Activated naive CD8-positive, alpha-beta T cell treated with anti-CD3 and anti-CD28 coated beads, Interleukin-2, amount 10 ng/mL, durations not matched to agents 7 days and 5 days (primary cell): ENCODE measurements at places on chromosomes 11 and 22.

GRCh38 chr11:46554213-46555147, 39.3 kb downstream of the AMBRA1 start:
- DNase-seq = no peak

DNA sequence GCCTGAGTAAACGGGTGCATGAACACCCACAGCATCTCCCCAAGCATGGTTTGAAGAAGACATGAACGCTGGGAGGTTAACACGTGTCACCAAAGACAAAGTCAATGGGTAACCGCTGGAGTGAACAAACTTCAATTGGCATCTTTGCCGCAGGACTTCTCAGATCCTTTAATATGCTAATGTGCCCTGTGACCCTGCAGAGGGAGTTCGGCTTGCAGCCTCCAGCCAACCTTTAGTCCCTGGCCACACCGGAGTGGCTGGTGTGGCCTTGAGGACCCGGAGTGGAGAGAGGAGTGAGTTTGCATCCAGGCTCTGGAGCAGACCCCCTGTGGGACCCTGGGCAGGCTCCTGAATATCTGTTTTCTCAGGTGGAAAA, 57.0 kb downstream of the FLRT1 start:
- DNase-seq = no peak

GRCh38 chr11:18802381-18803257, 11.0 kb upstream of the PTPN5 start:
- DNase-seq = no peak

DNA sequence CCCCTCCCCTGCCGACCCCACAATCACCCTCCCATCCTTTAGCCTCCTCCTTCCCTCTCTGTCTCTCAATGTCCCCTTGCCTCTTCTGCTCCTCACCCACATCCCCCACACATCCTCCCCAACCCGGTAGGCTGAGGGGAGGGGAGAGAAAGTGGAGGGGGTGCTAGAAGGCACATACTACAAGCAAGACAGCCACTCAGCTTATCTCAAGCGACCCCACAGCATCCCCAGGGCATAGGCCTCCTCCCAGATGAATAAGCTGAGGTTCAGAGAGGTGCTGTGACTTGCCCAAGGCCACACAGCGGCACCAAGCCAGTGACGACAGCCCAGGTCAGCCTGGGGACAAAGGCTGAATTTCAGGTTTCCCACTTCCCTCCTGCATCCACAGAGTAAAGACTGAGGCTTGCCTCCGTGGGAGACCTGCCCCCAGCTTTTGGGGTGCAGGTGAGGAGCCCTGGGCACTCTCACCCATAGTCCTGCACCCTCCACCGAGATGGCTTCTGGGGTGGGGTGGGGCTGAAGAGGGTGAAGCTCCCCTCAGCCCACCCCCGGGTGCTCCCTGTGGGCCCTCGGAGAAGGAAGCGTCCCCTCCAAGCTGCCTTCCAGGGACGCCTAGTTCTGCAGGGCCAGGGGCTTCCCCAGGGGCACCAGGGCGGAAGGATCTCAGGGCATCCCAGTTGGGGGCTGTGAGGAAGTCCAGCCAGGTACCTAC, 511 bp downstream of the RAC2 start:
- DNase-seq = no peak

DNA sequence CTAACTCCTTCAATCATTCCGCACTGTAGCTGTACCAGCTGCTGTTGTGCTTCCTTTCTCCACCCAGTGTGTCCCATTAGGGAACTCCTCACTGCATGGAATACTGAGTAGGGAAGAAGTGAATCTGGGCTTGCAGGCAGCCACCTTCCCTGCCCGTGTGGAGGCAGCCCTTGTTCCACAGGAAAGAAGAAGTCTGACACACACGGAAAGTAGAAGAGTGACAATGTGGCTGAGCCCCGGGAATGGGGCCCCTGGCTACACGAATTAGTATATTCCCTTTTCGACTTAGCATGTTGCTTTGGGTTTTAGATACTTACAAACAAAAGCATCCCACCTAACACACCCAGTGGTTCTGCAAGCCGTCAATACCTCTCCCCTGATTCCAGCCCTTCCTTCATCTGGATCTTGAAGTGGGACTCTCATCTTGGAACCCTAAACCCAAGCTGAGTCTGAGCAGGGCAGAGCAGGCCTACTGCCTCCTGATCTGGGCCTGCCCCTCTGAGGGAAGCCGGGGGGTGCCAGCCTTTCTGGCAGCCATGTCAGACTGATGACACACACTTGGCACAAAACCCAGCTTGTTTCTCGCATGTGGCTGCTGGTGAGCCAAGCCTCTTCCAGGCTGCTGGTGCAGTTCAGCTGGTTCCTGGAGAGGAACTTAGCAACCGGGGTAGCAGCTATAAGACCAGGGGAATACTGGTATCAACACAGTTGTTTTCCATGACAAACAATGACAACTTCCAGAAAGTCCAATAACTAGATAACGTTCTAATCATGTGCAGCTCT, 71.6 kb downstream of the C11orf58 start:
- no peak for DNase-seq

DNA sequence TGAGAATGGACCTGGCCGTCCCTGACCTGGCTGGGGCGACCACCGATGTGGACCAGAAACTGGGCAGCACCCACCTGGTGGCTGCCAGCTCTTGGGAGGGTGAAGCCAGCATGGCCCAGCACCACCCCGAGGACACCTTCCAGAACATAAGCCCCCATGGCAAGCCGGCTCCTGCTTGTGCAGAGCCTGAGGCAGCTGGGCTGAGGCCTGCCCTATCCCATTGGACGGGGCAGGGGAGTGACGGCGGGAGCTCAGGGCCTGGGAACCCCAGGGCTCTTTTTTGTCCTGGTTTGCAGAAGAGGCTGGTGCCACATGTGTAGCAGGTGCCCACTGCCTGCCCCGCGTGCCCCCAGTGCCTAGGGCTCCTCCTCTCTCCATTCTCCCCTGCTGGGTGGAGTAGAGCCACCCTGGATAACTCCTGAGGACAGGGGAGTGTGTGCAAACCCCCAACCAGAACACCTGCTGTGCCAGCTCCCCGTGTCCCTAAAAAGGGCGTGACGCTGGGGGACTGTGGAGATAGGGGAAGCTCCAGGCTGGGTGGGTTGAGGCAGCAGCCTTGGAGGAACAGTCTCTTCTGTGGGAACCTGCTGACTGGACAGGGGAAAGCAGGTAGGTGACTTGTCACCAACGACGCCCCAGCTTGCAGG, 11.9 kb downstream of the DUSP8 start:
- no peak for DNase-seq
